ENCODE measurements at places on chromosomes 7 and 10.

DNA sequence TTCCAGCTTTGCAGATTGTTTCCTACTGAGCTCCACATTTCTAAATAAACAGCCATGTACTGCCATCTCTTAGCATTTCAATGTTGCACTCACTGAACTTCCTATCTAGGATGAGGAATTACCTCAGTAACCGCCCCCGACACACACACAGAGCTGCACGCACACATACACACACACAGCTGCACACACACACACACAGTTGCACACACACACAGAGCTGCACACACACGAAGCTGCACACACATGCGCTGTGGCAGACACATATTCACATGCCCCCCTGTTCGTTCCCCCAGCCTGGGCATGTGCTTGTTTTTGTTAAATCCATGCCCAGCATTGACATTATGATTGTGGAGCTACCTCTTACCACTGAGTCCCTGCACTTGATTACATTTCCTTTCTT, 39.6 kb upstream of the CNPY1 start:
- DNase-seq = no peak

DNA sequence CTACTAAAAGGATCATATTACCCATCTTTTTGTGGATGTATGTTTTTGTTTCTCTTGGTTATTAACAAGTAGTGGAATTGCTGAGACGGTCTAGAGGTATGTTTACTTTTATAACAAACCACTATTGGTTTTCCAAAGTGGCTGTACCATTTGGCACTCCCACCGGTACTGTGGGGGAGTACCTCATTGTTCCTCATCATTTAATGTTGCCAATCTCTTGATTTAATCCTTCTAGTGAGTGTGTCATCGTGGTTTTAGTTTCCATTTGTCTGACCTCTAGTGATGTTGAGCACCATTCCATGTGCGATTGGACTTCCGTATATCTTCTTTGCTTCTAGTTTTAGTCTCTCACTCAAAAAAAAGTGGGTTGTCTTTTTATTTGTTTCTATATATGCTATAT, 50.4 kb downstream of the RBM33 start:
- DNase-seq = no peak

GRCh38 chr7:131653418-131654248, 97.2 kb upstream of the PODXL start:
- no peak for DNase-seq

GRCh38 chr7:155357573-155358041, 59.9 kb downstream of the INSIG1 start:
- no peak for DNase-seq
